Cardiac fibroblast (primary cell): ENCODE measurements at places on chromosomes 11 and 22.

GRCh38 chr11:61039916-61040315 is 62.4 kb upstream of the CD5 start:
- no peak for DNase-seq

DNA sequence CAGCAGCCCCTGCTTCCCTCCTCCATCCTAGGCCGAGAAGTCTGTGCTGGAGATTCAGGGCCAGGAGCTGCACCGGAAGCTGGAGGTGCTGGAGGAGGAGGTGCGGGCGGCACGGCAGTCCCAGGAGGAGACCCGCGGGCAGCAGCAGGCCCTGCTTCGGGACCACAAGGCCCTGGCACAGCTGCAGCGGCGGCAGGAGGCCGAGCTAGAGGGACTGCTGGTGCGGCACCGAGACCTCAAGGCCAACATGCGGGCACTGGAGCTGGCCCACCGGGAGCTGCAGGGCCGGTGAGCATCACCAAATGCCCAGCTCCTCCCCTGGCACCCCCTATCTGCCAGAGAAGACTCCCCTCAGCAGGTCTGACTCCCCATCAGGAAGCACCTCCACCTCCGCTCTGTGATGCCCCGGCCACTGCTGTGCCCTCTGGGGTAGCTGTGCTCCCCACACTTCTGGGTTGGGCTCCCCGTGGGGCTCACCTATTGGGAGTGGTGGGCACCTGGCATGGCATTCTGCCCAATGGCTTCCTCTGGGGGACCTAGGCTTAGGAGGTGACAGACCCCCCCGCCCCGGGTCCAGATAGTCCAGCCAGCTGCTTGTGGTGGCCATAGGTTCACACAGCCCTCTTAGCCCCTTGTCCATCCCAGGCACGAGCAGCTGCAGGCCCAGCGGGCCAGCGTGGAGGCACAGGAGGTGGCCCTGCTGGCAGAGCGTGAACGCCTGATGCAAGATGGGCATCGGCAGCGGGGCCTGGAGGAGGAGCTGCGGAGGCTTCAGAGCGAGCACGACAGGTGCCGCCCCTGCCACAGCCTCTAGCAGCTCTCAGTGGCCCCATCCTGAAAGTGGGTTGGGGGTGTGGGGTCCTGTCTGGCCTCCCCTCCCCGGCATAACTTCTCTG is 6.6 kb upstream of the RPS6KA4 start:
- no peak for DNase-seq

DNA sequence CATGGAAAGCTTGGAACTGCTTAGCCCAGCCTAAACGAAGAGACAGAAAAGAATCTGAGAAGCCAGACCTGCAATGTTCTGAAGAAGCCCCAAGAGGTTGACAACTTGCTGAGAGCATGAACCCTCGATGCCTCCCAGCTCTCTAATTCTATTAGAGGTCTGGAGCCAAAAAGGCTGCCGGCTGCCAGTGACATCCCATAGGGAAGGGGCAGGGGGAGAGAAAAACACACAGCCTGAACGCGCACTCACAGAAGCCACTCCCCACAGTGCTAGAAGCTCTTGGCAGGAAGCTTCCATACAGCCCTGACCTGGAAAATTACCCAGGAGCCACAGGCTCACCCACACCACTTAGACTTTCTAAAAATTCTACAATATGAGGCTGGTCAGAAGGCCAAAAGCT is 18.3 kb downstream of the POLDIP3 start:
- peak; percentile 80 for DNase-seq

GRCh38 chr11:64523456-64524157 is 67.4 kb upstream of the SLC22A12 start:
- no peak for DNase-seq

GRCh38 chr11:86692317-86692716 is 19.9 kb upstream of the ME3 start:
- no peak for DNase-seq

GRCh38 chr11:73404506-73405145 is 28.4 kb downstream of the RELT start:
- DNase-seq, result no peak

DNA sequence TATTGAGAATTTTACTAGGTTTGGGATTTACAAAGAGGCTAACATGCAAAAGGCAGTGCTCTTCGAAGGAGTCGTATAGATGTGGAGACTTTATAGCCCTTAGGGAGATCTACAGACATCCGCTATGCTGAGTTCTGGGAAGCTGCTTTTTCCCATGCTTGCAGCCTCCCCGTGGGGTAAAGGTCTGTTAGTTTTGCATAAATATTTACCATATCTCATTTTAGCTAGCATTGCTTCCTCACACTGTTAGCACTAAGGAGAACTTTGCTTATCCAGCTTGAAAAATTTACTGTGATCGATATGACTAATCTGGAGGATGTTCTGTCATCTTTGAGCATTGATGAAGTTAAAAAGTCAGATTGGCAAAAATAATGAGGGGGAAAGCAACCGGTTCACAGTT is 18.6 kb downstream of the ARHGEF12 start:
- DNase-seq, result no peak

GRCh38 chr22:42905702-42906183 is 48.7 kb upstream of the ARFGAP3 start:
- no peak for DNase-seq

GRCh38 chr11:5288906-5289550 is 12.7 kb downstream of the OR51B4 start:
- DNase-seq, result peak; percentile 39

DNA sequence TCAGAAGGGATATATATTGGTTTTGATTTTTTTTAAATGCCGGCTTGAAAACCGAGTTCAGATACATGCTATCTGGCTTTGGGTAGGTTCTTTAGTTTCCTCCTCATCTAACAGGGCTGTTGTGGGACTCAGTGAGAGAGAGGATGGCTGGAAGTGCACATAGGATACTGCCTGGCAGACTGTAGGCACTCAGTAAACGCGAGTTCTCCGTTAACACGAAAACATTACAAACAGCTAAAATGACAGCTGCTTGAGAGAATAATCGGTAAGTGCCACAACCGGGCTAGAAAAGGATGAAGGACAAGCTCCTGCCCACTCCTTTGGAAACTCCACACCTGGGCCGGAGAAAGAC is 369 bp downstream of the XRRA1 start:
- no peak for DNase-seq

GRCh38 chr11:9571071-9571762 is 2.3 kb upstream of the WEE1 start:
- no peak for DNase-seq

DNA sequence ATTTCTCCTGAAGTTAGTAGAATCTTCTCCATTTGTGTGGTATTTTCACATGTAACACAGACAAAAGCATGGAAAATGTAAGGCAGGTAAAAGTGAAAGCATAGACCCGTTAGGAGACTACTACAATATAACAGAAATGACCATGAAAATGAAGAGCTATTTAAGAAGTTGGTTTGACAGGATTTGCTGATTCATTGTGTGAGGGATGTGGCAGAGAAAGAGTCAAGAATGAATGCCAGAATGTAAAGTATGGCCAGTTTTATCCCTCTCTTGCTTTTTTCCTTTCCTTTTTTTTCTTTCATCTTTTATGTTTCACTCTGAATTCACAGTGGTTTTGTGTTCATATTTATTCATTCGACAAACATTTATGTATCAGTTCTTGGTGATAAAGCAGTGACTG is 115.9 kb downstream of the ARFGAP2 start:
- DNase-seq, result peak; percentile 49

GRCh38 chr22:48357961-48358360 is 1469.7 kb downstream of the BRD1 start:
- no peak for DNase-seq

GRCh38 chr11:55854704-55855103 is 16.2 kb downstream of the OR5D16 start:
- DNase-seq, result no peak

DNA sequence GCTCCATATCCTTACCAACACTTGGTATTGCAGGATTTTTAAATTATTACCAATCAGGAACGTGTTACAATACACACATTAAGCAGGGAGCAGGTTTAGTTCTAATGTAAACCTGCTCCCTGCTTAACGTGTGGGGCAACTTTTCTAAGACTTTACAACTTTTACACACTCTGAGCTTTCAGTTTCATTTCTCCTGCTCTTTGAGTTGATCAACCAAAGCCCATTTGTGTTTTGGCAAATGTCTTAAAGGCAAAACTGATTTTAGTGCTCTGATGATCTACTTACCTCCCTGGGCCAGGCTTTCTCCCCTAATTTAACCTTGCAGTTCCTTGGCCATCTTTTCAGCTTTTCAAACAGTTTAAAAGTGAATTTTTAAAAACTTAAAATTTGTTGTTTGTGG is 70.9 kb downstream of the ZBTB44 start:
- DNase-seq, result no peak

- no peak for DNase-seq
Measured at GRCh38 chr11:76139314-76139713, 67.0 kb downstream of the WNT11 start.

DNA sequence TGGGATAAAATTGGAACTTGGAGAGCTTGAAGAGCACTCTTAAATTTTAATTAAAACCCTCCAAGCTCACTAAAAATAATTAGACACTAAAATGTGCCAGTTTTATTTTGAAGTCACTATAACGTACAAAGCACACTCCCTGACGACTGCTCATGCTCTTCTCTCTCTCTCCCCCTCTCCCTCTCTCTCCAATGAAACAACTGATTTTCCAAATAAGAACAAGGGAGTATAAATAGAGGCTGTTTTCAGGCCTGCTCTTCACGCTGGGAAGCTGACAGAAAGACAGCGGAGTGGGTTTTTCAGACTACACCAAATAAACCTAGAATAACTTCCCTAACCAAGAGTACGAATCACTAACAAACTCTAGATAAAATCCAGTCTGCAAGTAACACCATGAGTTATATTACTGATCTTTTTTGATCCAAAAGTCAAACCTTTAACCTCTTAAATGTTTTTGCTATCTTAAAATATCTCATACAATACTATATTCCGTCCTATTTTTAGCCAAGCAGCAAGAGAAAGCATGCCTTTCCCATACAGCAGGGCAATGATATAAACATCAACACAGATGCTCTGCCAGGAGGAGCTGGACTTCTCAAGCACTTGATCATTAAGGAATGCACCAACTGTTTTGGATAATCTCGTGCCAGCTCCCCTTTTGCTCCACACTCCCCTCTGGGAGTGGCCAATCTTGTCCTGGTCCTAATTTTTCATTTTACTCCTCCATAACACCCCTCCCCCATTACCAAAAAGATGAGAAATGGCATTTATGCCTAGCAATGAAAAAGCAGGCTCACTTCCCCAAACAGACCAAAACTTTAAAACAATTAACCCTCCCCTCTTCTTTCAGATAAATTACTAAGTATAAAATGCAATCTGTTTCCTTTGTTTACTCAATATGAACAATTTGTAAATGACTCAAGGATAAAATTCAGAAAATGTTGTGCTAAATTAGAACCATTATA is 116.9 kb downstream of the SOX6 start:
- DNase-seq, result no peak

DNA sequence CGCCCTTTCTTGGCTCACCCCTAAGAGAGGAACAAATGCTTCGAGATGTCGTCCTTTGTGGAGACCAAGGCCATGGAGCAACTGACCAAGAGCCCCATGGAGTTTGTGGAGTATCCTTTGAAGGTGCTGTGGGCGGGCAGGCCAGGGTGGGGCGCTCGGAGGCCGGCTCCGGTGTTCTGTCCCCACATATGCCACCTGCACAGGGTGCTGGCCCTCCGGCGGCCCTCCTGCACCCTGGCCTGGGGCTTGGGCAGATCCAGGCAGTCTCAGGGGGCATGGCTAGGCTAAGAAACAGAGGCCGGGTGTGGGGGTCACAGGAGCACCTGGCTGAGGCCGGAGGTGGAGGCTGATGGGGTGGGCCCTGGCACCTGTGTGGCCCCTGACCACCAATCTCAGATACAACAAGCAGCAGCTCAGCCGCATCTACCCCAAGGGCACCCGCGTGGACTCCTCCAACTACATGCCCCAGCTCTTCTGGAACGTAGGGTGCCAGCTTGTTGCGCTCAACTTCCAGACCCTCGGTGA is 10.3 kb downstream of the PLCB3 start:
- no peak for DNase-seq

- no peak for DNase-seq
Measured at GRCh38 chr11:93958991-93959390, 62.2 kb upstream of the HEPHL1 start.

DNA sequence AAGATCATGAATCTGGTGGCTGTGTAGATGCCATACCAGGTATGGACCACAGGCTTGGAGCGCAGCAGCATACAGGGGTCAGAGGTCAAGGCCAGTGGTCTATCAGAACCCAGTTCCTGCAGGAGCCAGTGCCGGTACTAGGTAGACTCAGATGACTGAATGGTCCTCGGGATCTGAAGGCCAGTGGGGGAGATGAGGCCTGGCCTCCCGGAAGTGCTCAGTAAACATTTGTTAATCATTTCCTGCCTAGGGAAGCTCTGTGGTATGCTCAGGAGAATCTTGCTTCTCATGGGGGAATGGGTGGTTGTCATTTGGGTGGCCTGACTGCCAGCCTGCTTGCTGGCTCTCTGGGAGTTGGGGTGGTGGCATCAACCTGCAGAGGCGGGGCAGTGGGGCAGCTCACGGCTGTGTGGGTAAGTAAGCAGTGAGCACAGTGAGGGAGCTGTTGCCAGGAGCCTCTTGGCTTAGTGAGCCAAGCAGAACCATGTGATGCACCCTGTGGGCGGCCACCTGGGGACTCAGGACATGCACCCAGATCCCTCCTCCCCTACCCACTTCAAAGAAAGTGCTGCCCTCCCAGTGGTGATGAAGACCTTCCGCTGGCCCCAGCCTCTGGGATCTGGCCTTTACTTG is 33.0 kb downstream of the PTPRJ start:
- DNase-seq, result no peak

- DNase-seq, result no peak
Measured at GRCh38 chr22:39039306-39040126, 1.1 kb upstream of the APOBEC3F start.

- DNase-seq, result peak; percentile 70
Measured at GRCh38 chr11:44563711-44564110, 1.8 kb upstream of the CD82 start.

- no peak for DNase-seq
Measured at GRCh38 chr11:5339771-5340322, 3.5 kb downstream of the OR51B5 start.

GRCh38 chr11:112615238-112615637 is 346.0 kb upstream of the NCAM1 start:
- no peak for DNase-seq

DNA sequence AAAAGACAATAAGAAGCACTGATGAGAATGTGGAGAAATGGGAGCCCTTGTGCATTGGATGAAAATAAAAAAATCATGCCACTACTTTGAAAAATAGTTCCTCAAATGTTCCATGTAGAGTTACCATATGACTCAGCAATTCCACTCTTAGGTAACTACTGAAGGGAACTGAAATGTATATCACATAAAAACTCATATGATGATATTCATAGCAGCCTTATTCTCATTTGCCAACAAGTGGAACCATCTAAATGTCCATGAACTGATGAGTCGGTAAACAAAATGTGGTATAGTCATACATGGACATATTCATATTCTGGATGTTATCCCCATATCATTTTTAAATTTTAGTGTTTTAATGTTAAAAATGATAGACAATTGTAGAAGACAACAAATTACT is 3.5 kb downstream of the KRTAP5-9 start:
- no peak for DNase-seq

- peak; percentile 65 for DNase-seq
Measured at GRCh38 chr11:102666331-102666957, 39.1 kb downstream of the MMP27 start.
